ENCODE measurements at places on chromosomes 11 and 22.
A peak's percentile ranks its signal among the peaks of the same experiment; 100 is the strongest.

GRCh38 chr22:32583921-32584335 is 109.3 kb downstream of the FBXO7 start:
- peak; percentile 66 for DNase-seq

DNA sequence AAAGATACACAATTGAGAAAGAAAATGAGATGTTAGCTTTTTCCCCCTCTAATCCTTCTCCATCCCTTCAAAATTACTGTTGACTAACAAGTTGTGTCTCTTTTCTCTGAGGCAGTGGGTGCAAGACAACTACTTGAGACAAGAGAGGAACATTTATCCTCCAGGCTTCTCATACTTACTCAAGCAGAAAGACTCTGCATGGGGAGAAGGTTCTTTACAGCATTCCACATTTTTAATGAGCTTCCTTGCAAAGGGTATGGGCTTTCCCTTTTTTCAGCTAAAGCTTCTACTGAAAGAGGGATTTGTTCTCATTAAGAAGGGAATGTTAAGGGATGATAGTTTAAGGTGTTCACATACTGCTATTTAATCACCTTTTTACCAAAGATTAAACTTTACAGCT is 47.8 kb downstream of the PAX6 start:
- DNase-seq: no peak

- DNase-seq: no peak
These were observed 850 bp upstream of the MIF start for GRCh38 chr22:23893121-23893944.

- DNase-seq: no peak
These were observed 197.4 kb downstream of the TRIM29 start for GRCh38 chr11:119940401-119940976.

- DNase-seq: no peak
These were observed 889 bp downstream of the NUDT8 start for GRCh38 chr11:67628710-67629385.

- DNase-seq: no peak
These were observed 13.3 kb downstream of the LRRC4C start for GRCh38 chr11:41446107-41446506.

- no peak for DNase-seq
These were observed 10.2 kb downstream of the AHNAK start for GRCh38 chr11:62536301-62536957.

GRCh38 chr22:46260038-46260437 is 3.1 kb downstream of the PKDREJ start:
- no peak for DNase-seq

DNA sequence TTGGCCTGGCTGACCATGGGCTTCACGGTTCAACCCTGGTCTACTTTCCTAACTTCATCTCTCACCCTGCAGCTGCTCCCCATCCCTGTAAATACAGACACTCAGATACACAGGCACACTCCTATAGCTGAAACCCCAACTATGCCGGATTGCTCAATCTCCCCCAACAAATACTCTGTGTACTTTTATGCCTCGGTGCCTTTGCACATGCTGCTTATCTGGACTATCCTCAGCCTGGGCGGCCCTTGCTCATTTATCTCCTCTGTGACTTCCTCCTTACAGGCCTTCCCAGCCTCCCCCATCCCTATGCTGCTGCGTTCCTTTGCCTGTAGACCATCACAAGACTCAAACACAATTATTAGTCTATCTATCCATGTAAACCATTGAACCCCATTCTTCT is 76.6 kb downstream of the PKNOX2 start:
- no peak for DNase-seq

- DNase-seq: no peak
These were observed 153.3 kb downstream of the DSCAML1 start for GRCh38 chr11:117643606-117644300.

GRCh38 chr11:43992834-43993637 is 50.6 kb downstream of the C11orf96 start:
- DNase-seq: peak; percentile 57

GRCh38 chr22:24028533-24028932 is 17.4 kb downstream of the CABIN1 start:
- DNase-seq: no peak

DNA sequence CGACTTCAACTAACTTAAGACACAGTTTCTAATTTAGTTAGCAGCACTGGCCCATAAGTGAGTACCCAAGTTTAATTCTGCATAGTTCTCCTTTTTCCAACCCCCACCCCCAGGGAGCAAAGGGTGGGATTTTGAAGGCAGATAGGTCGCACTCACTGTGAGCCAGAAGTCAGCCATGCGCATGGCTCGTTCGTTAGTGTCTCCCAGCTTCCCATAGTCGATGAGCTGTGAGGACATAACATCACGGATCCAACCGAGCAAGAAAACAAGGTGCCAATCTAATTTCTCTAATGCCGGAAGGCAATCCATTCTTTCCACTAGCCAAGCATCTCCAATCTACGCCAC is 577 bp downstream of the MRPL17 start:
- DNase-seq: no peak

DNA sequence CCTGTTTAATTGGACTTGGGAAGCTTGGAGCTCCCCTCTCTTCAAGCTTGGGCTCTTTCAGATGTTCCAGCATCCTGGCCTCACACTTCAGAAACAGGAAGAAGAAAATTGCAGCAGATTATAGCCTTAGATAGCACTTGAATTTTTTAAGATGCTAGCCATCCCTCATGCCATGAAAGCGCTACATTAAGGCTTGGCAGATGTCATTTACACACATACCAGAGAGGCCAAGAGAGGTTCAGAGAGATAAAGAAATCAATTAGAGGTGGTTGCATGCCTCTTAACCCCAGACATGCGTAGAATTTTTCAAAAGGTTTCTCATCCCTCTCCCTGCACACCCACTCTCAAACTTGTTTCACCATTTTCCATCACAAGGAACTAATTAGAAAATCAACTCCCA is 31.9 kb upstream of the DBX1 start:
- no peak for DNase-seq

GRCh38 chr22:39431821-39432251 is 25.0 kb upstream of the MGAT3 start:
- DNase-seq: no peak

DNA sequence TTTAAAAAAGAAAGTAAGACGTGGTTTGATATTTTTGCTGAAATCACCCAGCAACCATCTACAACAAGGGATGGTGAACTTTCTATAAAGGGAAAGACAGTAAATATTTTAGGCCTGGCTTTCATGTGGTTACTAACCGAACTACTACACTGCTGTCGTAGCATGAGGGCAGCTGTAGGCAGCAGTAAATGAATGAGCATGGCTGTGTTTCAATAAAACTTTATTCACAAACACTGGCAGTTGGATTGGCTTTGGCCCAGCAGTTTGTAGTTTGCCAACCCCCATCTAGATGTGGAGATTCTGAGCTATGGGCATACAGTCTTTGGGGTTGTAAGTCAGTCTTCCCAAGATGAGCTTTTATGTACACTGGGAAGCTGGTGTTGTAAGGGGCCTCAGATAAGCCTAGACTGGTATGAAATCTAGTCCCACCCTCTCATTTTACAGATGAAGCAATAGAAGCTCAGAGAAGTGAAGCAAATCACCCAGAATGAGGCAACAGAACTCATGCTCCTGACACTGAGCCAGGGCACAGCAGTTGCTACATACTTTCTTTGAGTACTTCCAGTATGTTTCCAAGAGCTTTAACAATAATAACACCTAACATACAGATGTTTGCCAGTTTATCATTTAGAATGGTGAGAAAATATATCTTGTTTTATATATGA is 204.4 kb downstream of the ADAMTS15 start:
- DNase-seq: peak; percentile 95

GRCh38 chr22:17761138-17761488 is 13.2 kb downstream of the BID start:
- DNase-seq: no peak

DNA sequence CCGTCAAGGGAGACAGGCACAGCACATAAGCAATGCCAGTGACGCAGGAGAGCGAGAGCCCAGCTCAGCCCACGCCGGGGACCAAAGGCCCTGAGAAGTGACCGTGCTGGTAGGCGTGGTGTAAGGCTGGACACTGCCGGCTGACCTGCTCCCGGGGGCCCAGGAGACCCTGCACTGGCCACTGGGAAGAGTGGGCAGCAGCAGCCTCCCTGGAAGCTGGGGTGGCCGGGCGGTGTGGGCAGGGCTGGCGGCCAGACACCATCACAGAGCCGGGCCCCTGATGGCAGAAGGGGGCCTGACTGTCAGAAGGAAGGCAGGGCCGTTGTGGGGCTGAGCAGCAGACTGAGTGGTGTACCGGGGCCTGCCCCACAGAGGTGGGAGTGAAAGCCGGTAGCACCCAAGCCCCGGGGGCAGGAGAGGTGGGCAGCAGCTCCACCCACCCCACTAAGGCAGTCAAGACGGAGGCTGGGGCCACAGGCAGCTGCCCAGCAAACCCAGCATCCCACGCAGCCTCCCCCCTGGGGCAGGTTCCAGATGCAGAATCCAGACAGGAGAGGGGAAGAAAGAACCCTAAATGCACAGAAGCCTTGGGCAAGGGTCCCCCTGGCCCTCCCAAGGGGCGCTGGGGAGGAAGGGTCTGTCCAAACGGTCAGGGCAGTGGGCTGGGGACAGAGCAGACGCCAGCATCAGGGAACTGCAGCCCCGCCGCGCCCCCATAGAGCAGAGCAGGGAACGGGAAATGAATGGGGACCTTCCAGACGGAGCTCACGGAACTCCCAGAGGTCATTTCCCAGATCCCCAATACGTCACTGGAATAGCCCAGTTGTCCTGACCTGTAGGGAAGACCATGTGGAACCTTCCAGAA is 205.2 kb downstream of the BRD1 start:
- no peak for DNase-seq

- DNase-seq: peak; percentile 9
These were observed 624 bp downstream of the TMEM41B start for GRCh38 chr11:9313648-9314290.

- DNase-seq: no peak
These were observed 114.2 kb downstream of the KCNQ1 start for GRCh38 chr11:2558861-2559526.

- no peak for DNase-seq
These were observed 21.6 kb downstream of the MGAT3 start for GRCh38 chr22:39478441-39478850.

DNA sequence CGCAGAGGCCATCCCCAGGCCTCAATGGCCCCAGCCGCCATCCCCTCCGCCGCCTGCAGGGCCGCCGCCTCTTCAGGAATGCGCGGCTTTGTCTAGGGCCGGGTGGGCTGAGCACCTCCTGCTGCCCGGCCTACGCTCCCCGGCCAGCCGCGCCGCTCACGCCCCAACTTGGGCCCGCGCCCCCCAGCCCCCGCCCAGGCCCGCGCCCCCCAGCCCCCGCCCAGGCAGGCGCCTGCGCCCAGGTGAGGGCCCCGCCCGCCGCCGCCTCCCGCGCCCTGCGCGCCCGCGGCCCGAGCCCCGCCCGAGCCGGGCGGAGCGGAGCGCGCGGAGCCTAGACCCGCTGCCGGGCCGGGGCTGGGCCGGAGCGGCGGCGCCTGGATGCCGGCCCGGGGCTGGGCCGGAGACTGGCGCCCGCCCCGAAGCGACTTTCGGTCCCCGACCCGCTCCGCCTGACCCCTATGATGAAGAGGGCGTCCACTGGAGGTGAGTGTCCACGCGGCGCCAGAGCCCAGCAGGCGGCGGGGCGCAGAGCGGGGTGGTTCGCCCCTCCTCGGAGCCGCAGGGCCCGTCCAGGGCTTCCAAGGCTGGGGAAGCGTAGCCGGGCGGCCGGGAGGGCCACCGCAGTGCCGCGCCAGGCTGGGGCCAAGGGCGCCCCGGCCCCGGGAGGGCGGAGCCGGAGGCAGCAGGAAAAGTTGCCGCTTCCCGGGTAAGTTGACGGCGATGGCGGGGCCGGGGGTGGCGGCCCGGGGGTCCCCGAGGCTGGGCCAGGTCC is 34.3 kb upstream of the PRODH start:
- DNase-seq: no peak

GRCh38 chr22:25546751-25547150 is 17.7 kb upstream of the GRK3 start:
- DNase-seq: no peak

GRCh38 chr22:28939394-28939793 is 56.0 kb downstream of the ZNRF3 start:
- no peak for DNase-seq

- no peak for DNase-seq
These were observed 33.9 kb upstream of the SLC5A12 start for GRCh38 chr11:26755762-26756161.
